ENCODE measurements at places on chromosomes 5 and 9.
A peak's percentile ranks its signal among the peaks of the same experiment; 100 is the strongest.

- DNase-seq = peak; percentile 79
Observed at GRCh38 chr5:65102976-65103711, 334.4 kb downstream of the CWC27 start.

DNA sequence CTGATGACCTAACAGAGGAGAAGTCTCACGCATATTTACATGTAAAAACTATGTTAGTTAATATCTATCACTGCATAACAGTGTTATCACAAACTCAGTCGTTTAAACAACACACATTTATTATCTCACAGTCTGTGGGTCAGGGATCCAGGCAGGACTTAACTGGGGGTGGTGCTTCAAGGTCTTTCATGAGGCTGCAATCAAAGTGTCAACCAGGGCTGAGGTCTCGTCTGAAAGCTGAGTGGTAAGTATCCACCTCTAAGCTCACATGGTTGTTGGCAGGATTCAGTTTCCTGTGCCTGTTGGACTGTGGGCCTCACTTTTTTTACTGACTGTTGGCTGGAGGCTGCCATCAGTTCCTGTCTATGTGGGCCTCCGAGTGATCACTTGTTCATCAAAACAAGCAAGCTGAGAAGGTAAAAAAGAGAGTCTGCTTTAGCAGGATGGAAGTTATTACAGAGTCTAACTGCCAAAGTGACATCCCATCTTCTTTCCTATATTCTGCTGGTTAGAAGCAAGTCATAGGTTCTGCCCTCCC, 188.6 kb downstream of the CARTPT start:
- no peak for DNase-seq

- no peak for DNase-seq
Observed at GRCh38 chr5:142792012-142792864, 22.1 kb downstream of the ARHGAP26 start.

DNA sequence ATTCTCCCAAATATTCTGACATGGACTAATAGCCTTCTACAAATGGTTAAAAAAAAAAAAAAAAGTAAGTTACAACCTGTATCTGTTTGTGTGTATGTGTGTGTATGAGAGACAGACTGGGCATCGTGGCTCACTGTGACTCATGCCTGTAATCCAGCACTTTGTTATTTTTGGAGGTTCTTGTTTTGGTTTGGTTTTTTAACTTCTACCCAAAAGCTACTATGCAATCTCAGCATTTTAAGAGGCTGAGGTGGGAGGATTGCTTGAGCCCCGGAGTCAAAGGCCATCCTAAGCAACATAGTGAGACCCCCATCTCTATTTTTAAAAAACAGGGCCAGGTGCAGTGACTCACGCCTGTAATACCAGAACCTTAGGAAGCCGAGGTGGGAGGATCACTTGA, 17.6 kb upstream of the HAVCR1 start:
- DNase-seq = no peak

GRCh38 chr9:124038239-124038638, 26.7 kb downstream of the LHX2 start:
- DNase-seq = no peak

- DNase-seq = no peak
Observed at GRCh38 chr9:116716438-116716837, 29.3 kb downstream of the TRIM32 start.

GRCh38 chr5:135392256-135392655, 6.8 kb downstream of the MACROH2A1 start:
- no peak for DNase-seq

- DNase-seq = no peak
Observed at GRCh38 chr5:64576250-64576649, 70.4 kb downstream of the RGS7BP start.

GRCh38 chr9:129174724-129175514, 3.1 kb downstream of the IER5L start:
- peak; percentile 88 for DNase-seq

DNA sequence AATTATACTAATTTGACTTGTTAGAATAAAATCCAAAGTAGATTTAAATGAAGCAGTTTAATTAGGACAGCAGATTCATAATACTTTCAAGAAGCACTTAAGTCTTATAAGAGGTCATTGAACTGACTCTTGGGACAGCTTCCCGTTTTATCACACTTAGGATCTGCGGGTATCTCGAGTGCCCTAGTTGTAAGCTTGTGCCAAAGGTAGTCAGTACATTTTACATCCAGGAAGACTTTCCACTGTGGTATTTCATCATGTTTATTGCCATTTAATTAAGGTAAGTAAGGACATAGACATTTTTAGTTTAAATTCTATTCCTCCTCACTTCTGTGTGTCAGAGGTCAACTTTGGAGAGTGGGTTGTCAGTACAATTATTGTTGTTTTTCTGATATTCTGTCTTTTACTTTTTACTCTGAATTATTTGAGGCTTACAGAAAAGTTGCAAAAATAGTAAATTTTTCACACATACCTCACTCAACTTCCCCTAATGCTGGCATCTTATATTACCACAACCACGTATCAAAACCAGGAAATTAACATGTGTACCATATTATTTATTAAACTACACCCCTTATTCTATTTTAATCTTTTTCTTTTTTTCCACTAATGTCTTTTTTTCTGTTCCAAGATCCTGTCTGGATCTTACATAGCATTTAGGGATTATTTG, 7.5 kb upstream of the ZNF367 start:
- no peak for DNase-seq

GRCh38 chr5:77798456-77798855, 22.3 kb upstream of the TBCA start:
- DNase-seq = no peak

GRCh38 chr9:120698766-120699165, 15.5 kb downstream of the MEGF9 start:
- DNase-seq = peak; percentile 26

DNA sequence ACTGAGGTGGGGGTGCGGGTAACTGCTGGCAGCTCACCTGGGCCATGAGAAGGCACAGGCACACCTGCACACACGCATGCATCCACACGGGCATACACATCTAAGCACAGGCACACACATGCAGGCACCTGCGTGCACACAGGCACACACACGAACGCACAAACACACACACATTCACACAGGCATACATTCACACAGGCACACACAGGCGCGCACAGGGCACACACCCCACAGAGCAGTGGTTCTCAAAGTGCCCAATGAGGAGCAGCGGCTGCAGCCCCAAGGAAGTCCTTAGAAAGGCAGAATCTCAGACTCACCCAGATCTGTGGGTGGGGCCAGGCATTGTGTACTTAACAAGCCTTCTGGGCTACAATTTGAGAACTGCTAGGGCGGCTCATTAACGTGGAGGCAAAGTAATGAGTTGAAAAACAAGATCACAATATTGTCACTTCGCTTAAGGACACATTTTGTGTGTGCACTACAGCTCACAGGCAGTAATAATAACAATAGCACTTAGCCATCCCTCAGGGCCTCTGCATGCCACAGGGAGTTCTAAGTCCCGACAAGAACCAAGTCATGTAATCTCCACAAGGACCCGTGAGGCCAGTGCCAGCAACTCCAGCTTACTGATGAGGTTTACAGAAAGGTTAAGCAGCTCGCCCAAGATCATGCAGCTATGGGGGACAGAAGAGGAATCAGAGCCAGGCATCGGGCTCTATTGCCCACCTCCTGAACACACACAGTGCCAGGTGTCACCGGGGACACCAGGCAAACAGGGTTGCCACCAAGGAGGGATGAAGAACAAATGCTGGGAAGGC, 91.6 kb downstream of the ROR2 start:
- DNase-seq = no peak

DNA sequence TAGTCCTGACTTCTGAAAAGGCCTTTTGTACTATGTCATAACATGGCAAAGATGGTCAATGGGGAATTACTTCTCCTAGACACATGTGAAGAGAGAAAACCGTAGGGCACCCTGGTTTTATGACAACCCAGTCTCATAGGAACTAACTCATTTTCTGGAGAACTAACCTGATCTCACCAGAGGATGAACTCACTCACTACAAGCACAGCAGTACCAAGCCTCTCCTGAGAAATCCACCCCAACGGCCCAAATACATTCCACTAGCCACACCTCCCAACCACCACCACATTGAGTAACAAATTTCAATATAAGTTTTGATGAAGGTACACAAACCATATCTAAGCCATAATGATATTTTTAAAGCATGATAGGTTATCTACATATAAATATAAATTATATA, 909.3 kb upstream of the CDH10 start:
- no peak for DNase-seq

DNA sequence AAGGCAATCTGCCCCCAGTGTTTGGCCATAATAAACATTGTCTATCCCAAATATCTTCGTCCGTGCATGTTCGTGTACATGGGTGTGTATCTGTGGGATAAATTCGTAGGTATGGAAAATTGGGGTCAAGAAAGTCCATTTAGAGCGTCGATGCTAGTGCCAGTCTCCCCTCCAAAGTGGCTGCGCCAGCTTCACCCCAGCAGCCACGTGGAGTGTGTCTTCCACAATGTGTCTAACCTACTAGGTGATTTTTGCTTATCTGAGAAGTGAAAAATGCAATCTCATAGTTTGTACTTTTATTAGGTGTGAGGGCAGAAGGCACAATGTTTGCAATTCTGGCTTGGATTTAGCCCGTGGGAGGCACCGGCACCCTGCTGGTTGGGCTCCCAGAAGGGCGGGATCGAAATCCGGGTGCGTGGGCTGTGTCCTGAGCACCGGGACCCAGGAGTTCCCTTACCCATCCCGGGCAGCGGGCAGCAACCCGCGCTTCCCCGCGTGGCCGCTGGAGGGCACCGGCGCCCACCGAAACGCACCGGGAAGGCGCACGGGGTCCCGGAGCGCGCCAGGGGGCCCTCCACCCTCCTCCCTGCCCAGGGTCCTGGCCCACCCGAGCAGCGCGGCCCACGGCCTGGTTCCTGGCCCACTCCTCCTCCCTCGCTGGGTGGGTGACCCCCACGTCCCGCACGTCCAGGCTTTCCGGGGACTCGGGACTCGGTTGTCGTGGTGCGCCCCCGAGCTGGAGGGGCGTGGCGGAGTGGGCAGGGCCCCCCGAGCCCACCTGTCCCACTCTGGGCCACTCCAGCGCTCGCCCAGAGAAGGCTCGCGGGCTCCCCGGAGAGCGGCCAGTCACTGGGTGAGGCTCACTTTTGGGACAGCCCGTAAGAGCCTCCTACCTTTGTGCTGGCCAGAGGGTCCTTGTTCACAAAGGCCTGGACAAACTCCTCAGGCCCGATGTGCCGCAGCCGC, 55.4 kb upstream of the RNF130 start:
- peak; percentile 92 for DNase-seq

DNA sequence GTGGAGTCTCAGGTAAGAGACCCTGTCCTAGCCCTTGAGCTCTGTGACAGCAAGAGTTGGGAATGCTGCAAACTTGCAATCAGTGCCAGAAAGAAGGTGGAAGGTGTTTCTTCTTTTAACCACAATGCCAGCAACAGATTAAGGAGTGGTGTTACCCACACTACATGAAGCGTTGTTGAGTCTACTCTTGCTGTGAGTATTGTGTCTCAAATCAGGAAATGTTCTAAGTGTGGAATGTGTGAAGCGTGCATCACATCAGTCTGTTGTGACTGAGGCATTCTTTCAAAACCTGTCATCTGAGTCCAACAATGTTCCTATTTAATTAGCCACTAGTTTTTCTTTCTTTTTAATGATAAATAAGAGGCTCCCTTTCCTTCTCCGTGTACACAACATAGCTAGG, 2.9 kb upstream of the LURAP1L start:
- DNase-seq = no peak

GRCh38 chr5:79845448-79846197, 145.4 kb downstream of the MTX3 start:
- DNase-seq = no peak
